ENCODE measurements at places on chromosomes 1 and 21.
A peak's percentile ranks its signal among the peaks of the same experiment; 100 is the strongest.

- no peak for DNase-seq
These were observed 714 bp downstream of the DFFA start for GRCh38 chr1:10471411-10472219.

- no peak for DNase-seq
These were observed 1.8 kb upstream of the LIN9 start for GRCh38 chr1:226310637-226311195.

GRCh38 chr21:25456672-25457071 is 150.6 kb downstream of the MRPL39 start:
- DNase-seq, result peak; percentile 9

DNA sequence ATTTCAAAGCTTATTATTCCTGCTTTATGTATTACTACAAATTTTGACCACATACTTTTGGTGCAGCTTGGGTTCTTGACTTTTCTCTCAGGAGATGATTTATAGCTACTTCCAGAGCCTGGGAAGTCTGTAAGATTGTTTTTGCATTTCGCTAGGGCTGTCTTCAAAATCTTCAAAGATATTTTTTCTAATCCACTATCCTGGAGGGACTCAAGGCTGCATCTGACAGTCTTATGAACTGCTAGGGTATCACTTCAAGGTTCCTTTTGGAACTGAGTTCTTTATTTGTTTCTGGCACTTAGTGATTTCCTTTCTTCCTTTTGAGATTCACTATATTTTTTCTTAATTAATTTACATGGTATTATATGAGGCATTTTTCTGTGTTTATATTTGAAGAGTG is 90.0 kb upstream of the LYPLAL1 start:
- DNase-seq, result no peak

- no peak for DNase-seq
These were observed 15.9 kb upstream of the MUTYH start for GRCh38 chr1:45356186-45356585.

- no peak for DNase-seq
These were observed 544.8 kb downstream of the NUF2 start for GRCh38 chr1:163866564-163866963.

GRCh38 chr1:66685670-66686069 is 66.6 kb upstream of the DYNLT5 start:
- DNase-seq, result no peak

GRCh38 chr1:4837031-4837600 is 182.7 kb downstream of the AJAP1 start:
- no peak for DNase-seq

- peak; percentile 32 for DNase-seq
These were observed 1.4 kb downstream of the TPM3 start for GRCh38 chr1:154190550-154190949.
